ENCODE measurements at places on chromosomes 16 and 17.
A peak's percentile ranks its signal among the peaks of the same experiment; 100 is the strongest.

- DNase-seq, result peak; percentile 22
Measured at GRCh38 chr16:27195941-27196595, 7.3 kb upstream of the KDM8 start.

DNA sequence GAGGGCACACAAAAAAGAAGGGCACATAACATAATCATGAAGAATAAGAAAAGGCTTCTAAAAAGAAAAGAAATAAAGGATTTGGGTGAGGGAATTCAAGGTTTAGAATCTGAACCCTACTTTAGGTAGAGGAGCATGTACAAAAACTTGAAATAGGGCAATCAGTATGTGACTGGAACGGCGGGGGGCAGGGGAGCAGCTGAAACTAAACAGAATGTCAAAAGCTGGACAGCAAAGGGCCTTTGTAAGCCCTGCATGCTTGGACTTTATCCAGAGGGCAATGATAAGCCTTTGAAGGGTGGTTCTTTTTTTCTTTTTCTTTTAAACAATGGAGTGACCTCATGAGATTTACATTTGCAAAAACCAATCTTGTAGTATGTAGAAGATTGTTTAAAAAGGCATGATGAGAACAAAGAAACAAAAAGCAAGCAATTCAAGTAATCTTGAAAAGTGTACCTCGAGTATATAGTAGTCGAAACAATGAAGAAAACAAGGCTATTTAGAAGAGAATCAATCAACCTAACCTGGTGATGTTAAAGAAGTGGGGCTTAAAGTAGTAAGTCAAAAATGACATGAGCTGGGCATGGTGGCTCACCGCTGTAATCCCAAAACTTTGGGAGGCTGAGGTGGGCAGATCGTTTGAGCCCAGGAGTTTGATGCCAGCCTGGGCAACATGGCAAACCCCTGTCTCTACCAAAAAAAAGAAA is 46.7 kb upstream of the ANKFY1 start:
- no peak for DNase-seq

- DNase-seq, result no peak
Measured at GRCh38 chr17:68572138-68572842, 28.9 kb downstream of the FAM20A start.

DNA sequence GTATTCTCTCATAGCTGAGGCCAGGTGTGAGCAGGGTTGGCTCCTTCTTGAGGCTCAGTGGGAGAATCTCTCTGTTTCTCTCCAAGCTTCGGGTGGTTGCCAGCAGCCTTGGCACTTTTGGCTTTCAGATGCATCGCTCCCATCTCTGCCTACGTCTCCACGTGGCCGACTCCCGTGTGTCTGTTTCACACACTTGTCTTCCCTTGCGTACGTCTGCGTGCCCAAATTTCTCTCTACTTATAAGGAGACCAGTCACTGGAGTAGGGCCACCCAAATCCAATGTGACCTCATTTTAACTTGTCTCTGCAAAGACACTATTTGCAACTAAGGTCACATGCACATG is 14.7 kb downstream of the OSBPL7 start:
- no peak for DNase-seq

DNA sequence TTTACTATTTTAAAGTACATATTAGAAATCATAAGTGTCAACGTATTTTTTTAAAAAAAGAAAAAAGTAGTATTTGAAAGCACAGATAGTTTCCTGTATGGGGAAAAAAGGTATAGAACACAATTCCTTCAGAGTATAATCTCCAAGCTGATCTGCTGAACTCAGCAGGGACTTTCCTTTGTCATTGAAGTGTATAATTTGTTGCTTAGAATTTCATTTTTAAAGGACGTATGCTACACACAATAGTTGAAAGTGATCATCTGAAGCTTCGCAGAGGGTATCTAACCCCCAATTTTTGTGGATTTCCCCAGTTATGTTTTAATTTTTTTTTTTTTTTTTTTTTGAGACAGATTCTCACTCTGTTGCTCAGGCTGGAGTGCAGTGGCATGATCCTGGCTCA is 20.2 kb upstream of the MAPT start:
- DNase-seq, result no peak

DNA sequence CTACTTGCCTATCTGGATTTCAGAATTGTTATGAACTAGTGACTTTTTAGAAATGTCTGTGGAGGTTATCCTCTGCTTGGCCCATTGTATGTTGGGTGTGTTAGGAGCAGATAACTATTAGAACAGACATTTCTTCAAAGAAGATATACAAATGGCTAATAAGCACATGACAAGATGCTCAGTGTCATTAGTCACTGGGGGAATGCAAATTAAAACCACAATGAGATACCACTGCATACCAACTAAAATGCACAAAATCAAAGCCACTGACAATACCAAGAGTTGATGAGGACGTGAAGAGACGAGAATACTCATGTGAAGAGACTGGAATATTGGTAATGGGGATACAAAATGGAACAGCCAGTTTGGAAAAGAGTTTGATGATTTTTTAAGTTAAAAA is 39.2 kb downstream of the CEP112 start:
- DNase-seq, result no peak

GRCh38 chr17:73827627-73828291 is 183.5 kb upstream of the SDK2 start:
- DNase-seq, result no peak

Data from activated CD8-positive, alpha-beta T cell treated with anti-CD3 and anti-CD28 coated beads for 36 hours (primary cell).